A549 treated with Hydrocortisone at 1 μM for 4 hours (cell line): ENCODE measurements at places on chromosomes 3 and 15. TPM values are rescaled to one million over a fixed set of nuclear protein-coding genes. Genes with fewer than 3 reads are reported as not detected.

SPINK8 gene
- not detected in 5 replicates for total RNA-seq

GOLGA8O gene
- total RNA-seq: 0.13 to 0.33 TPM (median 0.23 TPM) in 5 replicates

KNG1 gene
- total RNA-seq: 0.06 TPM in 1 of 5 replicates, not detected in the others

PAQR5 gene
- total RNA-seq: 81.6 to 103 TPM (median 94.1 TPM) in 5 replicates

XCR1 gene
- not detected in 5 replicates for total RNA-seq

AMOTL2 gene
- total RNA-seq: 48.8 to 54.2 TPM (median 50.3 TPM) in 5 replicates

NMB gene
- 11.4 to 25.0 TPM (median 22.7 TPM) in 5 replicates for total RNA-seq

TMC3 gene
- total RNA-seq: not detected in 5 replicates

LHFPL4 gene
- total RNA-seq: 0.05 to 0.09 TPM (median 0.07 TPM) in 5 replicates

ZBBX gene
- not detected in 5 replicates for total RNA-seq

GP5 gene
- total RNA-seq: not detected in 5 replicates

NOX5 gene
- total RNA-seq: 0.11 to 0.35 TPM (median 0.20 TPM) in 5 replicates

TRPM1 gene
- total RNA-seq: not detected in 5 replicates

NR2F2 gene
- 19.3 to 23.3 TPM (median 20.6 TPM) in 5 replicates for total RNA-seq

FAM107A gene
- total RNA-seq: 0.17 to 0.29 TPM (median 0.22 TPM) in 5 replicates

TGM4 gene
- 0.12 to 0.30 TPM (median 0.16 TPM) in 5 replicates for total RNA-seq

PLCH1 gene
- total RNA-seq: 0.79 to 1.1 TPM (median 0.84 TPM) in 5 replicates

SEC62 gene
- total RNA-seq: 72.7 to 144 TPM (median 83.8 TPM) in 5 replicates

GRK7 gene
- 0.03 TPM in 1 of 5 replicates, not detected in the others for total RNA-seq

SLC51A gene
- total RNA-seq: not detected in 5 replicates

APOD gene
- 0.86 to 1.4 TPM (median 1.2 TPM) in 5 replicates for total RNA-seq

GALK2 gene
- 18.7 to 27.1 TPM (median 19.5 TPM) in 5 replicates for total RNA-seq

CCDC39 gene
- not detected in 5 replicates for total RNA-seq

CPB1 gene
- total RNA-seq: not detected in 5 replicates

SLC25A26 gene
- total RNA-seq: 18.3 to 21.6 TPM (median 20.0 TPM) in 5 replicates
